ENCODE measurements at places on chromosomes 3 and 15. TPM values are rescaled to one million over a fixed set of nuclear protein-coding genes. Genes with fewer than 3 reads are reported as not detected.

DNA sequence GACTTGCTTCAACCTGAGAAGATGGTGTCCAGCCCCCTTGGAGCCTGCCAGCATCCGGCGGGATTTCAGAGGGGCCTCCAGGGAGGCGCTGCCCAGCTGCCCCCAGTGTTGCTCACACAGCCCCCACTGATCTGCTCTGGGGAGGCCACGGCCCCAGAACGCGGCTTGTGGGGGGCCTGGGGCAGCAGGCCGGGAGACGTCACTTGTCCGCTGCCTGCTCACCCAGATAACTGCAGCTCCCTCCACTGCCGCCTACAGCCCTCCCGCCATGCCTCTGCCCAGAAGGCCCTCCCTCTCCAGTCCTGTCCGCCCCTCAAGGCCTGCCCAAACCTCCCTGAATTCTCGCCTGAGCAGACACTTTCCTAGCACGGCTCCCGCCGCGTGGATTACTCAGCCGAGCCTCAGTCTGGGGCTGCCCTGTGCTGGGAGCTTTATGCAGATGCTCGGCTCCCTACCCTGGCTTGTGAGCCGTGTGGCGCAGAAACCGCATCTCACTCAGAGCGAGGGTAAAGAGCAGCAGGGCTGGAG lies 17.2 kb upstream of the ADIPOQ start:
- DNase-seq = peak; percentile 37

DNA sequence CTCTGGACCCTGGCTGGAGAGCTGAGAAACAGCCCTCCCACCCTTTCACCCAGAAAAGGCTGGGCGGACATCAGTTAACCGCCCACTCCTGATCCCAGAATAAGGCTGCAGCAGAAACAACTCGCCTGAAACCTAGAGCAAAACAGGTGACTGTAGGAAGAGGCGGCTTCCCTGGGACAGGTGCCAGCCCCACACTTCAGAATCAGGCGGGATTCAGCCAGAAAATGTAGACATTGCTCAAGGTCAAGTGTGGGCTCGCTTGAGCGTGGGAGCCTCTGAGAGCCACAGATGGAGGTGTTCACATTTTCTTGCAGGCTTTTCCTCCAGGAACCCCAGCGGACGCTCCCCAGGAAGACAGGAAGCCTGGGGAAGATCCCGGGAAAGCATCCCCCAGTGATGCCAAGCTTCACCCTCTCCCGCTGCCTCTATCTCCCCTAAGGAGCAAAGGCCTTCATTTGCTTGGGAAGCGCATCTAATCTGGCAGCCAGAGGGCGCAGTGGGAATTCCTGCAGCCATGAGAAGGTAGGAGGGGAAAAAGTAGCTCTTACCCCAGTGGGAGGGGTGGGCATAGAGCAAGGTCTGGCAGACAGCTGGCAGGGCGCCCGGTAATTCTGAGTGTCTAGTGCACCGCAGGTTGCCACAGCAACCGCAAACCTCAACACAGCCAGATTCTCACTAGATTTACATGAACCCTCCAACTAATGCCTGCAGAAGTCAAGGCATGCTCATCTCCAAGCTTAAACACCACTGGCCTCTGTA lies 77.7 kb downstream of the OCA2 start:
- DNase-seq = no peak

- no peak for DNase-seq
Observed at GRCh38 chr3:71384837-71385716, 198.5 kb downstream of the FOXP1 start.

- no peak for DNase-seq
Observed at GRCh38 chr15:41562784-41563198, 3.8 kb downstream of the TYRO3 start.

DNA sequence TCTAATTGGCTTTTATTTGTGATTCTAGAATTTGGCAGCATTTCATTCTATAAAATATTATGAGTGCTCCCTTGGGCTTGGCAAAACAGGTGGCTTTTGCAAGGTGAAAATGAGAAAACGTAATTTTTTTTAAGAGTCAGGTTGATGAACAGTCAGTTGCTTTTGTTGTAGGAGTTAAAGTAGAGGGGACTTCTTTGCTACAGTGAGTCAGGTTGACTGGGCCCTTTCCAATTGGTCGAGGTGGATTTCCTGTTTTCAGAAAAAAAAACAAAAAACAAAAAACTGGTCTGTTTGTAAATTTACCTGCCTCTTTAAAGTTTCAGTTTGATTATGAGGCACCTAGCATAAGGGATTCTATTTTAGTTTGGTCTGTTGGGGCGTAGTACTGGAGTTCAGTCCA lies 1469.4 kb upstream of the GBE1 start:
- no peak for DNase-seq

DNA sequence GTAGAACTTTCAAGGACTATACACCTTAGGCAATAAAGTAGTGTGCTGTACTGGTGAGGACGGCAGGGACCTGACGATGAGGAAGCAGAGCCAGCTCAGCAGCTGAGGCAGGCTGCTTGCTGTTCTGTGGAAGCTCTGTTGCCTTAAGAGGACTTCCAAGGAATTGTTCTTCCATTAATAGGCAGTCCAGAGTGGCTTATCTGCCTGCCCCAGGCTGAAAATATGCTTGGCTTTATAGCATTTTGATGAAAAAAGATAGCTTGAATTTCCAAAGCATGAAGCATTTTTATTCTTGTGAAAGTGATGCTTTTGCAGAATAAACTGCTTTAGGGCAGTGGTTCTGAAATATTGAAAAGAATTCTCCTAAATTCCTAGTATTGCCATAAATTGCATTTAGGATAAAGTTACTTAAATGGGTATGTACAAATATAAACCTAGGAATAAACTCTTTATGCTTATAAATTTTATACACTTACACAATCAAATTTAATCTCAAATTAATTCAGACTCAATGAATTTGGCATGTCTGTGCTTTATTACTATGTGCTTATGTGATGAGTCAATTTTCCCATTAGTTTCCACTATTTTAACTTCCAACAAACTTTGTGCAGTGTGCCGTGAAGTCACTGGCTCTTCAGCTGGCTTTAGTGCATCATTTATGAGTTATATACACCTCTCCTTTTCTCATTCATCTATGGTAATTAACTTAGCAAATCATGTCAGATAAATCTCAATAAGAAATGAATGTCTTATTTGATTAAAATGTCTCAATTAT lies 231.0 kb upstream of the RASGRP1 start:
- DNase-seq = no peak

DNA sequence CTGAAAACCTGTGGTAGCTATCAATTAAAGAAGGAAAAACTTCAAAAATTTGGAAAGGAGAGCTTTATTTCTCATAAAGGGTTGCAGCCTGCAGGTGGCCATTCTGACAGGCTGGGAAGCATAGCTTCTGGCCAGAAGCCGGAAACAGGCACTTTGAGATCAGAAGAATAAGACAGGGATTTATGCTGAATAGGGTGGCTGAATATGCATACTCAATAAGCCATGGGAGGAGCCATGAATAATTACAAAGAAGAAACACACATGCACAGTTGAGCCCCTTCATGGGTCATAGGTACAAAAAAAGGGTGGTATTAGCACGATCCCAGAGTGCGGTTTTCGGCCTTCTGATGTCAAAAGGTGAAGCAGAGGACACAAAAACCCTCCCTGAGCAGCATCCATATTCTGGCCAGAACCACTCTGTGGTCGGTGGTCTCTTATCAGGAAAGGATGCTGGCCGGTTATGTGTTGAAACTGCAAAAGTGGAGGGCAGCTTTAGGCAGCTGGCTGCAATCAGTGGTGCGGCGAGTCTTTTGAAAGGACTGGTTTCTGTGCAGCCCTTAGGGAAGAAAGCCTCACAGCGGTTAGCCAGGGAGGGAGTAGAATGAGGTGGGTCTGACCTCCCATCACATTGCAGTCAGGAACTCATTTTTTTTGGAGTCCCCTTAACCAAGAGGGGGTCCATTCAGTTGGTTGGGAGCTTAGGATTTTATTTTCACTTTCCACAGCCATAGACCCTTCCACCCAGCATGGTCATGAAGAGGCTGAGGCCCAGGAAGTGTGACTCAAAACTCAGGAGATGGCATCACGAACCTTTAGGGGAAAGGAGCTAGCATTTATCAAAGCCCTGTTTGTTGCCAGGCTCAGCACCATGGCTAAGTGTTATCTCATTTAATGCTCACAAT lies 34.7 kb upstream of the CCDC174 start:
- no peak for DNase-seq

- DNase-seq = no peak
Observed at GRCh38 chr3:178304758-178305467, 231.3 kb upstream of the KCNMB2 start.

GRCh38 chr15:91855241-91855640 lies 1.7 kb downstream of the SLCO3A1 start:
- no peak for DNase-seq

- no peak for DNase-seq
Observed at GRCh38 chr3:39910826-39911464, 101.5 kb downstream of the MYRIP start.

DNA sequence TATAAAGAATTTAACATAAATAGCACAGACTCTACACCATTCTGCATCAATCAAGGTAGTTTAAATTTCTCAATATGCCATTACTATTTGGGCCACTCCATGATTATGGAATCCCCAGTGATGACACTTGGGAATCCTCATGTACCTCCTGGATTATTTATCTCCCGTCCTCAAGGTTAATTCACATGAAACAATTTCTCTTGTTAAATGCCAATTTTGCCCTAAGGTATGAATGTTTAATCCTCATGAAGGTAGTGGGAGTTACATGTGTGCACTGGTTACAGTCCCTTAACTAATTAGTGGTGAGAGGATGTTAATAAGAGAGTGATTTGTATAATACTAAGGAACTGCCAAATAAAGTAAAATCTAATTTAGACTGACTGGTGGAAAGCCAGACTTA lies 372.3 kb upstream of the MDFIC2 start:
- no peak for DNase-seq

DNA sequence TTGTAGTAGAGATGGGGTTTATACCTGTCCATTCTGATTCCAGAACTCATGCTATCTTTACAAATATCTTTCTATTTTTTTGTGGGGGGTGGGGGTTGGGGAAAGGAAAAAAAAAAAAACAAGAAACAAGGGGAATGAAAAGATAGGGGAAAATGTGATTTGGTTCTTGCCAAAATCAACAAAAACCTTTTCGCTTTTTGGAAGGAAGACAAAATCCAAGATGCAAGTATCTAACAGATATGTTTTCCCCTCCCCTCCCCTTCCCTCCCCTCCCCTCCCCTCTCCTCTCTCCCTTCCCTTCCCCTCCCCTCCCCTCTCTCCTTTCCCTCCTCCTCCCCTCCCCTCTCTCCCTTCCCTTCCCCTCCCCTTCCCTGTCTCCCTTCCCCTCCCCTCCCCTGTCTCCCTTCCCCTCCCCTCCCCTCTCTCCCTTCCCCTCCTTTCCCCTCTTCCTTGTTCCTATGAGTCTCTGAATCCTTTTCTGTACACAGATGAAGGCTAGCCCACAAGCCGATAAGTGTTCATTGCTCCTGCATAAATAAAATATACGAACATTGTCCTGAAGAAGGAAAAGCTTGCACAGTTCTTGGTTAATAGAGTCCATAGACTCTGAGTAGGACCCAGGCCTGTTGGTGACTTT lies 551.9 kb downstream of the EDEM1 start:
- DNase-seq = no peak

GRCh38 chr3:139894643-139894989 lies 40.4 kb upstream of the CLSTN2 start:
- no peak for DNase-seq

- DNase-seq = no peak
Observed at GRCh38 chr15:42066764-42067415, 27.5 kb downstream of the PLA2G4D start.

CHRNA5 gene
- 23.6 TPM for total RNA-seq

NEK10 gene
- 1.6 TPM for total RNA-seq

PLIN1 gene
- total RNA-seq = 0.73 TPM

TMEM158 gene
- 10.6 TPM for total RNA-seq

GOLGA8S gene
- 0.33 TPM for total RNA-seq

PPP1R14D gene
- not detected for total RNA-seq

TLR9 gene
- not detected for total RNA-seq

ESYT3 gene
- 0.44 TPM for total RNA-seq

HIGD2B gene
- total RNA-seq = not detected

ZPLD1 gene
- total RNA-seq = not detected
